Activated CD4-positive, alpha-beta memory T cell treated with anti-CD3 and anti-CD28 coated beads for 36 hours (primary cell): ENCODE measurements at places on chromosomes 5 and 9. TPM values are rescaled to one million over a fixed set of nuclear protein-coding genes. Genes with fewer than 3 reads are reported as not detected.

DNA sequence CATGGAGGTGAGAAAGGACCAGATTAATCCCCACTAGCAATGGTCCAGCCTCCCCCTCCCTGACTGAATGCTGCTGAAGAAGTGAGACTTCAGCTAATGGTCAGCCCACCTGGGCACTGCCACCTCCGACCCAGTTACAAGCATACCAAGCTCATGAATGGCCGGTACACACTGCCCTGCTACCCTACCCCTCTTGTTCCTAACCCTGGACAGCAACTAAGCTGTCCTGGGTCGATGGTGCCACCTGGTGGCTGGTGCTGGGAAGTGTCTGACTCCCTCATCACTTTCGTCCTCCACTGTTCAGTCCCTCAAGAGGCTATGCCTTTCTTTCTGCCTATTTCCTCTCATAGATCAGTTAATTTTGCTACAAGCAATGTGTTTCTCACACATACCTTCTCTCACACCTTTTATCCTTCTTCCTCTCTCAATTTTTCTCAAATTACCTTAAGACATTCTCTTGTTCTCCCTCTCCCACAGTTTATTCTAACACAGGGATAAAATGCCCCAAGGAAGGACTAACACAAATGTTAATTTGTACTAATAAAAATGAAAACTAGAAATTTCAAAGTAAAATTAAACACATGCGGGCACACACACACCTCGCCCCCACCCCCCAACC is 42.4 kb downstream of the PAX5 start:
- DNase-seq: peak; percentile 75
- no peak overlapping the region for H3K4me3 ChIP-seq
- no peak overlapping the region for H3K27ac ChIP-seq
- H3K4me1 ChIP-seq: peaks cover 11% of the 10 kb centered on the region
- H3K27me3 ChIP-seq: peaks cover 50% of the 10 kb centered on the region

DNA sequence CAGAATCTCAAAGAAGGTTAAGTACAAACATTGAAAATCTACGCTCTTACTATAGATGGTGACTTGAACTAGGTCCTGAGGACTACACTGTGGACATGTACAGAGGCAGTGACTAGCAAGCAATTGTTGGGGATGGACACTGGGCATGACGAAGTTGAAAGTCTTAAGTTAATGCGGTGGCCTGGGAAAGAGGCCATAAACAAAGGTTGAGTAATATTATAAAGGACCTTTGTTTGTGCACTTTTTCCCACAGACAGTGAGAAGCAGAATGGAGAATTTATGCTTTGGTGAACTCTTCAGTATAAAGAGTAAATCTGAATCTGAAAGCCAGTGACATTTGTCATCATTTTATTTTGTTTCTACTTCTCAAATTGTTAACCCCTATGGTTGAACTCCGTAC is 15.3 kb downstream of the ALDH1A1 start:
- H3K27ac ChIP-seq: no peak overlapping the region
- H3K36me3 ChIP-seq: no peaks in the 10 kb centered on the region
- H3K27me3 ChIP-seq: peaks cover 2% of the 10 kb centered on the region
- H3K4me3 ChIP-seq: no peak overlapping the region

- H3K27ac ChIP-seq: no peak overlapping the region
- no peaks in the 10 kb centered on the region for H3K36me3 ChIP-seq
- H3K27me3 ChIP-seq: peaks cover 4% of the 10 kb centered on the region
- H3K4me3 ChIP-seq: no peak overlapping the region
These were observed 310.4 kb downstream of the SLF1 start for GRCh38 chr5:94928891-94929290.

GRCh38 chr9:134847752-134848432 is 32.7 kb upstream of the FCN2 start:
- no peak overlapping the region for H3K4me3 ChIP-seq
- H3K27me3 ChIP-seq: no peaks in the 10 kb centered on the region
- no peaks in the 10 kb centered on the region for H3K4me1 ChIP-seq
- no peak for DNase-seq

The EGFL7 gene
- total RNA-seq: 0.93 TPM

DNA sequence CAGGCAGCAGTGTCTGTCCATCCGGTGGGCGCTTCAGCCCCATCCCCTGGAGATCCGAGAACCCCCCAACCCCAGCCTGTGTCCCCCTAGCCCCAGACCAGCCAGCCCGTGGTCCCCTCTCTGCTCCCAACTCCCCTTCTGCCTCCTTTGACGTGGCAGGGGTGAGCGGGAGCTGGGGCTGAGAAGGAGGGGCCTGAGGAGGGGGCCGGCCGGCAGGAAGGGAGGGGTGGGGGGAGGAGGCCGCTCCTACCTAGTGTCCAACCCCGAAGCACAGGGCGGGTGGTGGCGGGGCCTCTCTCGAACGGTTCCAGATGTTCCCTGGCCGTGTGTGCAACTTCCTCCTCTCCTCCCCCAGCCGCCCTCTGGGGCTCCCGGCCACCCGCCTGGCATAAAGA is 31.0 kb downstream of the GOLGA2 start:
- peaks cover 16% of the 10 kb centered on the region for H3K27me3 ChIP-seq
- no peaks in the 10 kb centered on the region for H3K36me3 ChIP-seq
- no peak for DNase-seq

GRCh38 chr5:116564312-116564711 is 10.3 kb downstream of the SEMA6A start:
- no peak for DNase-seq
- H3K27ac ChIP-seq: no peak overlapping the region
- peaks cover 11% of the 10 kb centered on the region for H3K27me3 ChIP-seq
- no peak overlapping the region for H3K4me3 ChIP-seq
